ENCODE measurements at places on chromosomes 4 and X. TPM values are rescaled to one million over a fixed set of nuclear protein-coding genes. Genes with fewer than 3 reads are reported as not detected.

DNA sequence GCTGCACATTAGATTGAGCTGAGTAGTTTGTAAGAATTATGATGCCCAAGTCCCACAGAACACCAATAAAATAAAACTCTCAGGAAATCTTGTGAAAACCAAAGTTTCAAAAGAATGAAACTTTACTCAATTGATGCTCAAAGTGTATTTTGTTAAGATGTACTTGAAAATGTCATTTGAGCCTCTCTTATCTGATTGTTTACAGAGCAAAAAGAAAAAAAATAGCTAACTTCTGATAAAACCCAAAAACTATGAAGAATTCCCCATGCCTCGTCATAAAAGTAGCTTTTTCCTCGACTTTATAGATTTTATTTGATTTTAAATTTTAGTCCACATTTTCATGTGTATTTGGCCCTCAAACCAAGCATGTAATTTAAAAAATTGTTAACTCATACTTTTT, 521.5 kb upstream of the FTHL17 start:
- no peak for DNase-seq

GRCh38 chrX:79081895-79082512, 62.5 kb upstream of the GPR174 start:
- no peak for DNase-seq

- DNase-seq = no peak
These were observed 232.3 kb upstream of the TENM3 start for GRCh38 chr4:182010876-182011275.

DNA sequence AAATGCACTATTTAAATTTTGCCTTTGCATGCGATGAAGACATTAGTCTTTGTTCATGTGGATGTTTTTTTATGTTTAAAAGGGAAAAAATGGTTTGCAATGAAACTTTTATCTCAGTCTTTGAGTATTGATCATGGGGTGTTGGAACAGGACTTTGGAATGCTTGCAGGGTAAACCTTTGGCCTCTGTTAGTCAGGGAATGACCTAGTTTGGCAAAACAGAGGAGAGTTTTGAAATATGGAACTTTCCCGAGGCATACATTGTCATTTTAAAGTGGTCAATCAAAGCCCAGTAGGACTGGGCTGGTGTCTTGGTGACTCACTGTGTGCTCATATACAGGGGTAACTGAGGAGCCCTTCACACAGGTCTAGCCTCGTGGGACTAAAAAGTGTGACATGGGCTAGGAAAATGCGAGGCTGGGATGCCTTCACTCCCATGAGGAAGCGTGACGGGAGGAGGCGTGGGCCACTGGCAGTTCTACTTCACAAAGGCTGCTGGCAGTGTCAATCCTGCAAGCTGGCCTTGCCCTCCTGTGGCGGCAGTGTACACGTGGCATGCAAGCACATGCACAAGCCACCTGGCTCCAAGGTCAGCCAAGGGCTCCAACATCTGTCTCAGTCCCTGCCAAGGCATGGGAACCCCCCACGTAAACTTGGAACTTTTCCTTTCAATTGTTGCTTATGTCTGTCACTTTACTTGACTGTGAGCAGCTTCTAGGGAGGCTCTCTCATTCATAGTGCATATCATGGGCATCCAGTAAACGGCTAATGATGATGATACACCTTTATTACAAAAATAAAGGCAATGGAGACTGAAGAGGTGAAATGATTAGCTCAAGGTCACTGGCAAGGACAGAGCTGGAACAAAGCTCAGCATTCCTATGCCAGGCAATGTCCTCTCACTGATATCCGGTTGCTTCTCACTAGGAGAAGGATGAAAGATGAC, 5.2 kb upstream of the F11 start:
- no peak for DNase-seq

GRCh38 chr4:69617083-69617694, 22.3 kb downstream of the UGT2A2 start:
- DNase-seq = no peak

RELL1 gene
- polyA plus RNA-seq = 4.8 TPM

UGT2B11 gene
- polyA plus RNA-seq = not detected
